ENCODE measurements at places on chromosomes 3 and 15.

GRCh38 chr3:112376241-112376911, 43.4 kb downstream of the CD200 start:
- no peak for DNase-seq

DNA sequence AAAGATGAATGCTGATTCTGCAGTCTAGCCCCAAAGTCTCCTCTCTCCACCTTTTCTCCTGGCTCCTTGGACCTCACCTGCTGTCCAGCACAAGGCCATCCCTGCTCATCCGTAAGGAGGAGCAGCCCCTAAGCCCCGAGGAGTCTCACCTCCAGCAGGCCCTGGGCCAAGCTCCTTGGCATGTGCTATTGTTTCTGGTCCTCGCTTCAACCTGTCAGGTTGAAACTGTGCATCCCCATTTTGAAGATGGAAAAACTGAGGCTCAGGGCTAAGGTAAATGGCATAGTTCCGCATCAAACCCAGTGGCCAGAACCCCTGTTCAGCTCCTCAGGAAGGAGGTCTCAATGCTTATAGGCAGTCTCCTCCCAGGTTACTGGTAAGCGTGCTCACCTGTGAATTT, 26.1 kb downstream of the CHDH start:
- DNase-seq, result no peak

DNA sequence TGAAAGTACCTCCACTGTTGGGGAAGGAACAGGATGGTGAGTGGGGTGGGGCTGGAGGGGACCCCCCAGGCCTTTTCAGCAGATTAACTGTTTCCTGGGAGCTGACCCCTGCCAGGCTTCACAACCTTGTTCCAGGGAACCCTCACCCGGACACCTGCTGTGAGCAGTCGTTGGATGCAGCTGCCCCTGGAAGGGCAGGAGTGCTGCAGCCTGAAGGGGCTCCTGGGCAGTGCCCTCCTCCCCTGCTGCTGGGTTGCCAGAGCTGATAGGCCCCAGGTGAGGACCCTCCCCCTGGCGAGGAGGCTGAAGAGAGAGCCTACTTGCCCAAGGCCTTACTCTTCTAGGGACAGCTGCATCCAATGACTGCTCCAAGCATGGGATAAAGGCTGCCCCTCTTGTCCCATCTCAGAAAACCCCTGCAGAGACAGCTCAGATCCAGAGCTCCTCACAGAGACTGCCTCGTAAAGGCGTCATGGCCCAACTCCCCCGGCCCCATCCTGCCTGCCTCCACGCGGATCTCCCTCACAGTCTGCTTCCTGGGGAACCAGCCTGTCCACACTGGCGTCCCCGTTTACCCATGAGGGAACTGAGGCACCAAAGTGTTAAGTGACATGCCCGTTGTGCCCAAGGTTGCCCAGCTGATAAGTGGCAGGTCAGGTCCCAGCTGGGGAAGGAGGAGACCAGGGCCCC, 193.4 kb upstream of the LINGO1 start:
- DNase-seq, result no peak

GRCh38 chr3:112096176-112096575, 10.0 kb downstream of the C3orf52 start:
- no peak for DNase-seq

- DNase-seq, result no peak
These were observed 835 bp downstream of the SEMA5B start for GRCh38 chr3:123026565-123027291.

GRCh38 chr3:111112913-111113312, 41.3 kb downstream of the NECTIN3 start:
- DNase-seq, result no peak

GRCh38 chr15:83653639-83654378, at the start of gene ADAMTSL3:
Gene ADAMTSL3 (plus strand): TSS chr15:83654123. CDS start chr15:83655762, 1,639 bp downstream.
- DNase-seq, result no peak

DNA sequence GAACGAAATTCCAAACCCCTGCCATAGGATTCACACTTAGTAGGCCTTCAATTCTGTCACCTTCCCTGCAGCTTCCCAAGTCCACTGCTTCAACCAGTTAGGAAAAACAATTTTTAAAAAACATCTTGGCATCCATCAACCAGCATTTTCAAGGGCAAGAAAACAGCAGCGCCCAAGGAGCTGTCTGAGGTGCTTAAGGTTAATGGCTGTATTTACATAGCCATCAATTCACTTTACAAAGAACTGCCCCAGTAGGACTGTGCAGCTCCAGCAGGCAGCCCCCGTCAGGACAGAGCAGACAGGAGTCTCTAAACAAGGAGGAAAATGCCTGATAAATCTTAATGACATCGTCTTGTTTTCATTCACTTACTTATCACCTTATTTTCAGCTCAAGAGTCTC, 13.3 kb downstream of the TAFA4 start:
- no peak for DNase-seq

DNA sequence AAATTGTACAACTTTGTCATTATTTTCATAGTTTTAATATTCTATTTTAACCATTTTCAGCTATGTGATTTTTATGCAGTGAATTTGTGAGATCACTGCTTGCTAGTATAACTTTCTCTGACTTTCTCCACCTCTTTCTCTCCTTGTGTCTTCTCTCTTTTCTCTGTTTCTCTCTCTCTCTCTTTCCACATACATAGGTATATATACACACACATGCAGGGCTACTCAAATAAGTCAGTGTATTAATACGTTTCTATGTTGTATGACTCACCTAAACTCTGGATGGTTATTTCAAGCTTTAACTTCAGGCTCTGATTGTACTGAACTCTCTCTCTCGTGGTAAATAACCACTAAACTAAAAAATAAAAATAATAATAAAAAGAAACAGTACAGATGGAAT, 1389.3 kb upstream of the ALCAM start:
- no peak for DNase-seq

DNA sequence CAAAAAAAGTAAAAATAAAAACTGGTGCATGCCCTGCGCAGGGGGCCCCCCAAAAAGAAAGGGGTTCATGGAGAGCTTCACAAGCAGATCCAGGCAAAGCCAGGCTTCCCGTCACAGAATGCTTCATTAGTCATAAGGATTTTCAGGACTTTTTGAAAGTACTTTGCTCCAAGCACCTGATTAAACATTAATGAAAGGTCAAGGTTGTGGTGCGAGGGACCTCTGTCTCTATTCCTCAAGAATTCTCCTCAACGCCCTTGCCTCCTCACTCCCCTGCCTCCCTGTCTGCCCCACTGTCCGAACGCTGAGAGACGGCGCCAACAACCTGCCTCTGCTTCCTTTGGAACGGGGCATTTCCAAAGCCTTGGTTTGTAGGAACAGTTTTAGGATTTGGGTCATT, 240.1 kb upstream of the IGF1R start:
- DNase-seq, result no peak

- DNase-seq, result no peak
These were observed 56.2 kb downstream of the EIF3J start for GRCh38 chr15:44593042-44593736.

GRCh38 chr15:51908316-51908715, 63.3 kb downstream of the LEO1 start:
- no peak for DNase-seq
